ENCODE measurements at places on chromosomes 12 and 14.

DNA sequence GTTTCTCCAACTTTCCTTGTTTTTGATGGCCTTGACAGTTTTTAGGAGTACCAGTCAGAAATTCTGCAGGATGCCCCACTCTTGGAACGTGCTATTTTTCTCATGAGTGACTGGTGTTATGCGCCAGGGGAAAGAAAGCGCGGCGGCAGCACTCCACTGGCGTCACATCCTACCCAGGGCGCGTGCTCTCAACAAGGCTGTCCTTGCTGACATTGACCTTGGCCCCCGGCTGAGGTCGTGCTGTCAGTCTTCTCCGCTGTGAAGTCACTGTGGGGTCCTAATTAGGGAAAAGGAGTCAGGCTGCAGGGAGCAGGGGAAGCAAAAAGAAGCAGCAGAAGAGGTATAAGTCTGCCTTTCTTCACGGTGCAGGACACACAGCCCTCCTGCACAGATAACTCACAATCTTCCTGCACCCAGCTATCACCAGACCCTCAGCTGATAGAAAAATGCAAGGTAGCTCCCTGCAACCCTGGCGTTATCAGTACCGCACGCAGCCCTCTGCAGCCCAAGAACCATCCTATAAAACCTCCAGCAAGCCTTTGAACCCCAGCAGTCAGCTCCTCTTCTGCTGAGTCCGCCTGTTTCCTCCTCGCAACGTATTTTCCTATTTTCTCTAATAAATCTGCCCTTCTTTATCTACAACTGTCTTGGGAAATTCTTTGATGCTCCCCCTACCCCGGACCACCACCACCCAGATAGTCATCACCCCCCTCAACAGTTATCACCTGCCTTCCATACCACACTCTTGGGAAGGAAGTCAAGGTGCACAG lies 48.0 kb upstream of the C14orf180 start:
- DNase-seq = no peak

GRCh38 chr14:93629643-93630042 lies 158.6 kb downstream of the PRIMA1 start:
- DNase-seq = no peak

DNA sequence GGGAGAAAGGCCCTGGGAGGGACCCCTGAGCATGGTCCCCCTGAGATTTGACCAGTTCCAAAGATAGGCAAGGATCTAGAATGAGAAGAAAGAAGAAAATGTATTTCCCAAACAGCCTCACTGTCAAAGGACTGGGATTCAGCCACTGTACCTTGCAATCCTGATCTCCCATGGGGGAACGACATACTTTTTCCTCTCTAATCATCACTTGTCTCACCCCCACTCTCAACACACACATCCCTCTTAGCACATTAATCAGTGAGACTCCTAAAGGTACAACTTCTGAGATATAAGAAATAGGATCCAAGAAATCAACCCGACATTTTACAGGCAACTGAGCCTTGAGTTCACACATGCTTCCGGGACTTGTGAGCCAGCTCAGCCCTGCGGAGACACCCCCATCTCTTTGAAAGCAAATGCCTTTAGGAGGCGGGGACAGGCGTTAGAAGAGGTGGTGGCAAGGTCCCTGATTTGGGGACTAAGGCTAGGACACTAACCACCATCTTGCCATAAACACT lies 1.4 kb downstream of the MAP3K9 start:
- peak; percentile 73 for DNase-seq

GRCh38 chr14:22432348-22432976 lies 156.6 kb downstream of the DAD1 start:
- peak; percentile 56 for DNase-seq

GRCh38 chr14:95741038-95741490 lies 27.1 kb upstream of the TCL1A start:
- DNase-seq = no peak

DNA sequence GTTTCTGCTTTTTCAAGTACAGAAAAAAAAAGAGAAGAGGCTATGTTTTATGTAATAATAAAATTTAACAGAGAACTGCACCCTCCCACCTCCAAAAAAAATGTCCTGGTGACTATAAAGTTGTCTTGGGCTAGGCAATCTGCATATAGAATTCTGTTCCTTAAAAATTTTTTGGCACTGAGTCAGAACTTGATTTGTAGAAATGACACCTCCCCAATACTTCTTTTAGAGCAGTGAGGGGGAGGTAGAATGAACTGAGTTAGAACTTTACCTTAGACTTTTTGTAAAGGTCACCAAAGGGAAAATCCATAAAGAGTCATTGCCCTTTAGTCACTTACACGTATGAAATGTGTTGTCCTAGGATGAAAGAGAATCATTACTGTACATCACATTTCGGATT lies 80.0 kb downstream of the BTG1 start:
- DNase-seq = no peak

- DNase-seq = no peak
Observed at GRCh38 chr14:102828151-102828550, 50.9 kb downstream of the TRAF3 start.

- DNase-seq = no peak
Observed at GRCh38 chr12:96862326-96862725, 44.7 kb upstream of the NEDD1 start.

DNA sequence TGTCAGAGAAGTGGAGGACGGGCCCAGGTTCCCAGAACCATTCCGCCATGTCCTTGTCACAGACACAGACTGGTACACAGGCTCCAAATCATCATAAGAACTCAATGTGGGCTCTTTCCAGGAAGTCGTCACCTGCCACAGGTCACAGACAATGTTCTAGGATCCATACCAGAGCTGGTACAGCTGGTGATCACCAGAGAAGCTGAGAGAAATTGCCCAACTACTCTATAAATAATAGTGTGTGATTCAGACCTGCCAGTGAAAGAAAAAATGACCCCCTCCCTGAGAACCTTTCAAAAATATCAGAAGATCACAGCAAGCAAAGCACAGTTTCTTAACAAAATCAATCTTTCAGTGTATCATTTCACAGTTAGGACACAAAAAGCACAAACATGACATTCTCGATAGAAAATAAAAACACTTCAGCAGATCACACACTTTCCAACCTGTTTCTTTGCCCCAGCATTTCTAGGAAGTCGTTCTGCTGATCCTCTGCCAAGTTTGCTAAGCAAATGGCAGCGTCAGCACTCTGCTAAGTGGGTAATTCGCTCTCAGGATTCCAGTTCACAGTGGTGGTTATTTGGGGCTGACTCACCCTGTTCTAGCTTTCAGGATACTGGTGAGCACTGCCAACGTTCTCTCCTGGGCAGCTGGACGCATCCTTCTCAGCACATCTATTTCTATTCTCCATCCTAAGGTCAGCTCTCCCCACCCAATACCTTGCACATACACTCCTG lies 223.3 kb upstream of the SFSWAP start:
- DNase-seq = no peak

GRCh38 chr14:94970941-94971730 lies 186.2 kb downstream of the DICER1 start:
- DNase-seq = no peak

- no peak for DNase-seq
Observed at GRCh38 chr12:101436136-101436535, 28.6 kb upstream of the ARL1 start.

GRCh38 chr12:8950702-8951478 lies 1.4 kb upstream of the M6PR start:
- no peak for DNase-seq

- DNase-seq = no peak
Observed at GRCh38 chr12:79329933-79330332, 360.8 kb downstream of the PAWR start.

- peak; percentile 72 for DNase-seq
Observed at GRCh38 chr12:98894412-98895085, 249.5 kb downstream of the APAF1 start.

GRCh38 chr12:20420557-20420956 lies 52.2 kb downstream of the PDE3A start:
- DNase-seq = no peak

DNA sequence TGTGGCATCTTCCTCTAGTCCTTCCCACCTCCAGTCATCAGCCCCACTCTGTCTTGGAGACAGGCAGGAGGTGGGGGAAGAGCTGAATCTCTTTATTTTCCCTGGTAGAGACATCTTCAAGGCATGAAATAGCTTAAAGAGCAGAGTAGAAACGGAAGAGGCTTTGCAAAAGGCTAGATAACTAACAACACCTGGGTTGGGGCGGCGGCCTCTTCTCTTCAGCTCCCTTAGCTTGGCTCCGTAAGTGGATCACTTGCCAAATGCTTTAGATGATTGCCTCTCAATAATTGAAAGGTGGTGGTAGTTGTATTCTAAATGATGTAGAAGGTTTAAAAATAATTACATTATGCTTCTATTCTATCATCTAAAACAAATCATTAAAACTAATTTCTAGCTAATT lies 36.1 kb downstream of the SSPN start:
- no peak for DNase-seq

- DNase-seq = no peak
Observed at GRCh38 chr12:12899530-12900380, 8.4 kb downstream of the GPRC5A start.

GRCh38 chr12:112450725-112451124 lies 32.0 kb downstream of the PTPN11 start:
- DNase-seq = no peak

GRCh38 chr12:28497889-28498411 lies 307.7 kb downstream of the CCDC91 start:
- DNase-seq = no peak

GRCh38 chr12:83538361-83538965 lies 851.8 kb downstream of the TMTC2 start:
- no peak for DNase-seq

- DNase-seq = no peak
Observed at GRCh38 chr12:98439471-98439951, 75.9 kb upstream of the TMPO start.

- DNase-seq = no peak
Observed at GRCh38 chr14:69612783-69613130, 1.4 kb downstream of the SUSD6 start.

GRCh38 chr12:92469837-92470236 lies 233.0 kb upstream of the PLEKHG7 start:
- no peak for DNase-seq
